Stimulated activated CD4-positive, alpha-beta T cell treated with anti-CD3 and anti-CD28 coated beads, Interleukin-2, amount 100 ng/mL, for 24 hours (primary cell): ENCODE measurements at places on chromosomes 5 and 9.
A peak's percentile ranks its signal among the peaks of the same experiment; 100 is the strongest.

- no peak for DNase-seq
Observed at GRCh38 chr5:67315082-67315989, 118.7 kb upstream of the CD180 start.

DNA sequence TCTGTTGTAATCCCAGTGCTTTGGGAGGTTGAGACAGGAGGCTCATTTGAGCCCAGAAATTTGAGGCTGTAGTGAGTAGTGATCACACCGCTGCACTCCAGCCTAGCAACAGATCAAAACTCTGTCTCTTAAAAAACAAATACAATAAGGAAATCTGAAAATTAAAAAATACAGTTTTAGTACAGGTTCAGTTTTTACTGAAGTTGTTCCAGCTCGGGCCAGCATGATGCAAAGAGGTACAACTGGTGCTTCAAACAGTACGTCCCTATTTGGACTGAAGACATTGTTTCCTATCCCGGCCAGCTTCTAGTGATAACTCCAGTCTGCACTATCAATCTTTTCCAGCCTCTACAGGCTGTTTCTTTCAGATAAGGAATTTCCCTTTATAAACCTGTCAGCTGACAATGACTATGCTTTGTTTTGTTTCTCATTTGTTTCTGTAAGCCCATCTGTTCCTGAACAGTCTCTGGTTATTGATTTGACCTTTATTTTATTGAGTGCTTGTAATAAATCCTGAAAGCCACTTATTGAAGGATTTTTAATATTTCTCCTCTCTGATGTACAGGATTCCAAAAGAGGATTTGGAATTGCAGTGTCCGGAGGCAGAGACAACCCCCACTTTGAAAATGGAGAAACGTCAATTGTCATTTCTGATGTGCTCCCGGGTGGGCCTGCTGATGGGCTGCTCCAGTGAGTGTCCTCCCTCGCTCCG, 41.9 kb downstream of the TJP2 start:
- no peak for DNase-seq

- no peak for DNase-seq
Observed at GRCh38 chr9:99896119-99896518, 10.3 kb upstream of the STX17 start.

DNA sequence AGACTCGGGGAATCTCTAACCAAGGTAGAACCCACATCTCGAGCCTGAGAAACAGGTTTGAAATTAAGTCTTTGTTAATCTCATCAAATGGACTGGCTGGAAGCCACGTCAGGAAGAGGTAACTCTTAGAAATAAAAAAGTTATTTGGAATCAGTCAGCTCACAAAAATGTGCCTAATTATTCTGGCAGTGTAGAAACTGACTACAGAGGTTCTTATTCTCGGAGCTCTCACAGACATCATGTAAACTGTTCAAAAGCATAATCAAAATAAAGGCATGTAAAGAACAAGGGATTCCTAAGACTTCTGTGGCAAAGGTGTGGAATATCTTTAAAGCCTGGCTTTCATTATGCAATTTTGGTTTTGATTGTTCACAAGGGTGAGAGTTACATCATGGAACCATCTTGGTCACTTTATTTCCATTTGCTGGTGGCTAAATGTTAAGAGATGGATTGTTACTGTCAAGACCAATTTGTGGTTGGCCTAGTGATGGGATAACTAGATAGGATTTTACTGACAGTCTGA, 85.1 kb downstream of the OTULIN start:
- DNase-seq, result no peak

GRCh38 chr9:6955251-6955921, 197.6 kb downstream of the KDM4C start:
- no peak for DNase-seq

DNA sequence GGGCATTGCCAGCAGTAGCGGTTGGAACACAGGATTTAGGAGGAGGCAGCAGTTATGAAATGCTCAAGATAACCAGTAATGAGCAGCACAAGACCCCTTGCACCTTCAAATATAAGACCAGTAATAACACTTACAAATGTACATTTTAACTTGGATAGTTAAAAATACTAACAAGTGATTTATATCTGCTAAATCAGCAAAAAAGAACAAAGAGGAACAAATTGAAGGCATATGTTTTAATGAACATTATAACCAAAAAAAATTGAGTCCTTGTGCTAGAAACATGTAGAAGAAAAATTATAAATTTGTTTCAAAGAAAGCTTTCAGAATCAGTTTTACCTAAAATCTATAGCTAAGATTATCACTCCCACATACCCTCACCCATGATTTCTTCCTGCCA, 52.0 kb downstream of the ALDH7A1 start:
- no peak for DNase-seq

DNA sequence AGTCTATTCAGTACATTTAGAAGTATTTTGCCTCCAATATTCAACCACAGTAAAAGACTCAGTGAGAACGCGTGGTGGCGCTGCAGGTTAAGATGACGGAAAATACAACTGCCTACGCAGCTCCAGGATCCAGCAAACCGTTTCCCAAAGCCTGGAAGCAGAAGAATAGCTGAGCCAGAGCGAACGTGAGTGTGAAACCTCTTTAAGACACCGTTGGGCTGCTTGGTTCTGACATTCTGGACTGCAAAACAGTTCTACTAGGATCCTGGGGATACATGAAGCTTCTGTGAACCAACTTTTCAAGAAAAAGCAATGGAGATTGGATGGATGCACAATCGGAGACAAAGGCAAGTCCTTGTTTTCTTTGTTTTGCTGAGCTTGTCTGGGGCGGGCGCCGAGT, at the start of gene PCDHB16:
TSS of gene PCDHB16 (plus strand) at position 140 of the 400 bp plus-strand sequence. CDS start at position 313, 173 bp downstream.
- peak; percentile 11 for DNase-seq
